Pancreas (tissue), 10 donors: ENCODE measurements at places on chromosomes 4 and X. TPM values are rescaled to one million over a fixed set of nuclear protein-coding genes. Genes with fewer than 3 reads are reported as not detected.

- no peaks in the 10 kb centered on the region for H3K27me3 ChIP-seq
- H3K27ac ChIP-seq = no peak overlapping the region
- no peak for DNase-seq
Measured at GRCh38 chr4:26094911-26095310, 180.9 kb downstream of the SMIM20 start.

- H3K4me1 ChIP-seq = no peaks in the 10 kb centered on the region
- H3K27ac ChIP-seq = no peak overlapping the region
- H3K4me3 ChIP-seq = no peak overlapping the region
Measured at GRCh38 chr4:47719576-47719975, 118.3 kb downstream of the CORIN start.

GRCh38 chr4:95534032-95534431 is 14.7 kb downstream of the UNC5C start:
- H3K27ac ChIP-seq = no peak overlapping the region
- no peak overlapping the region for H3K4me3 ChIP-seq
- no peaks in the 10 kb centered on the region for H3K27me3 ChIP-seq
- H3K4me1 ChIP-seq = no peaks in the 10 kb centered on the region

DNA sequence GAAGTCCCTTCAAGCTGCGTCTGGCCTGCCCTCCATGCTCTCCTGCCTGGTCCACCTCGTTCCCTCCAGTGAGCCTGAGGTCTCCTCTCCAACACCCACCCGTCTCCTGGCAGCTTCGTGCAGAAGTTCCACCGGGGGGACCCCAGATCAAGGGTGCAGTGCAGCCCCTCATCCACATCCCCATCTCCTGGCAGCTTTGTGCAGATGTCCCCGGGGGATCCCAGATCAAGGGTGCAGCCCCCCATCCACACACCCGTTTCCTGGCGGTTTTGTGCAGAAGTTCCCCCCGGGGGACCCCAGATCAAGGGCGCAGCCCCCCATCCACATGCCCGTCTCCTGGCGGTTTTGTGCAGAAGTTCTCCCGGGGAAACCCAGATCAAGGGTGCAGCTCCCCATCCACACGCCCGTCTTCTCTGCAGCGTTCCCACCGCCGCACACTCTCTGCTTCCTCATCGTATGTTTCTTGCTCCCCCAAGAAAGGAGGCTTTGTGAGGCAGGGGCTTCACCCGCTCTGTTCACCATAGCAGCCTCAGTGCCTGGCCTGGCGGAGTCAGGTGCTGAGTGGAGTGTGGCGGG is 35.7 kb downstream of the PIGG start:
- H3K27ac ChIP-seq = no peak overlapping the region
- no peak overlapping the region for H3K4me3 ChIP-seq
- no peaks in the 10 kb centered on the region for H3K27me3 ChIP-seq
- no peaks in the 10 kb centered on the region for H3K4me1 ChIP-seq
- no peak for DNase-seq

DNA sequence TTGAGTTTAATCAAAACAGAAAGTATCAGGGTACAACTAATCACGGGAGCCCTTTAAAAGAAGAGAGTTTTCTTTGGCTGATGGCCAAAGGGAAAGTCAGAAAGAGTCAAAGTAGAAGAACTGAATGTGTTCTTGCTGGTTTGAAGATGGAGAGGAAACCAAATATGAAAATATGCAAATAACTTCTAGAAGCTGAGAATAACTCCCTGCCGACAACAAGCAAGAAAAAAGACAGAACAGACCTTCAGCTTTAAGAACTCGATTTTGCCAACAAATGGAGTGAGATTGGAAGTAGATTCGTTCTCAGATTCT is 903.8 kb downstream of the STIM2 start:
- no peaks in the 10 kb centered on the region for H3K4me1 ChIP-seq
- H3K27me3 ChIP-seq = no peaks in the 10 kb centered on the region
- H3K4me3 ChIP-seq = no peak overlapping the region
- no peak for DNase-seq
- H3K36me3 ChIP-seq = no peaks in the 10 kb centered on the region

DNA sequence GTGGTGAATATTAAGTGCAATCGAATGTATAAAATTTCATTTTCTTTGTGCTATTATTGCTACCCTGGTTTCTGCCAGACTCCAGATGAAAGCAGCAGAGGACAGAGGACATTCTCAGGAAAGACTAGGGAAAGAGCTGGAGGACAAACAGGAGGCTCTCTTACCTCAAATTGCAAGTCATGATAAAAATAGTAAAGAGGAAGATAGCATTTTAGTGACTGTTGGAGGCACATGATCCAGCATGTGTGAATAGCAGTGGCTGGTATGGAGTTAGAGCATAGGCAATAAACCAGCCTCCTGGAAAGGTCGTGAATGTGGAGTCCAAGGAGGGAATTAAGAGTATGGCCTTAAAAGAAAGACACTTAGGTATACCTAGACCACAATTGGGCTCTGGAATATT is 1040.0 kb downstream of the STPG2 start:
- H3K4me3 ChIP-seq = no peak overlapping the region
- H3K27ac ChIP-seq = no peak overlapping the region

GRCh38 chrX:132270699-132271098 is 51.5 kb upstream of the RAP2C start:
- peaks cover 3% of the 10 kb centered on the region for H3K4me1 ChIP-seq
- no peak overlapping the region for H3K27ac ChIP-seq
- DNase-seq = no peak
- H3K4me3 ChIP-seq = no peak overlapping the region

GRCh38 chr4:39365360-39365759 is 802 bp downstream of the RFC1 start:
- H3K36me3 ChIP-seq = no peaks in the 10 kb centered on the region
- H3K4me3 ChIP-seq = peak overlapping the region; percentile 91
- peak overlapping the region; percentile 86 for H3K27ac ChIP-seq
- H3K27me3 ChIP-seq = no peaks in the 10 kb centered on the region
- no peak for DNase-seq
- H3K4me1 ChIP-seq = peaks cover 4% of the 10 kb centered on the region

GNRHR gene
- not detected for total RNA-seq

ADGRL3 gene
- total RNA-seq = 0.28 TPM

CFAP99 gene
- total RNA-seq = 0.46 TPM
